AG09309 (cell line): ENCODE measurements at places on chromosomes 7 and 10.

GRCh38 chr10:5812283-5813090 is 747 bp downstream of the GDI2 start:
- DNase-seq = no peak

DNA sequence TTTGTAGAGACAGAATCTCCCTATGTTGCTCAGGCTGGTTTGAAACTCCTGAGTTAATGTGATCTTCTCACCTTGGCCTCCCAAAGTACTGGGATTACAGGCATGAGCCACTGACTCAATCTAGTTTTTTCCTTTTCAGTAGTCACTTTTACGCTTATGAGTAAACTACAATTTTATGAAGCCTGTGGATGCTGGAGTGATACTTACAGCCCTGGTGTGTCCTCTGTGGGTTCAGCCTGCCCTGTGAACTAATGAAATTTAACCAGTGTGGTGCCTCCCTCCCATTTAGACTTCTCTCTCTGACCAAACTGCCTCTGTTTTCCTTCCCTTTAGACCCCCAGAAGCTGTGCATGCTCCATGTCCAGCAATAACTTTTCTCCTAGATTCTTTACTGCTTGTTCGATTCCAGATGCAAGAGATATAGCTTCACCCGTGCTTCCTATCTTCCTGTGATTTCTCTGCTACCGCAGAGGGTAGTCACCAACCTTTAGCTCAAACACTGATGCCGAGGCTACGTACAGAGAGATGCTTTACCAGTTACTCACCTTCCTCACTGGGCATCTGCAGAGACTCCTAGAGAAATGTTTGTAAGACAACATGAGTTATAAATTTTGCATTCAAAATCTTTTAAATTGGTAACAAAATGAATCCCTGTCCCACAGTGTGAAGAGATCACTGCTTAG is 90.8 kb downstream of the KIAA1217 start:
- no peak for DNase-seq

DNA sequence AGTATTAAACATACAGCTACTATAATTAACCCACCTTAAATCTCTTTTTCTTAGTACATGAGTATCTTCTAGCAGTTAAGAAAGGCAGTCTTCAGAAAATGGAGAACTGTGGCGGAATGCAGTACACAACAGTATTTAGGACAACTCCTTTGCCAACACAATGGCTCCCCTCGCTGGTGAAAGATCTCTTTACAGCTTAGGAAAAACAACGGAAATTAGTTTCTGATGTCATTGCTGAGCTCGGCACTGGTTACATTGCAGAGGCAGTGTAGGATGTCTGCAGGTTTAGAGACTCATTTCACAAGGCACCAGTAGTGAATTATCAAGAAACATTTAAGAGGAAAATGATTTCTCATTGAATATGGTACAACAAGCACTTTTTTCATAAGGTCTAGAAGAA is 43.4 kb downstream of the GLRX3 start:
- peak; percentile 27 for DNase-seq

DNA sequence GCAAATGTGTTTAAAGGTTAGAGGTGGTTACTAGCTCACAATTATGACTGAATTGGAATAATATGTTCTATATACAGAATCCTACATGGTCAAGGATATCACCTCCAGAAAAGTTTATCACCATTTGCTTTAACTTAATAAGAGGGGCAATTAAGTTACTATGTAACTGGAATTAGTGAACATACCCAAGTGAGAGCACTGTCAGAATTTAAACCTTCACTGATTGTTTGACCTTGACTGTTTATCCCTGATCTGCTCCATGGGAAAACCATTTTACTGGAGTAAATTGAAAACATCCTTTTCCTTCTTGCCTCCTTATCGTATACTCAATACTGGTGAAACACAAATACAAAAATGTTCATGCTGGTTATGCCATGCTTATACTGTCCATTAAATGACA is 107.4 kb downstream of the SEMA3D start:
- DNase-seq = no peak

GRCh38 chr7:22364900-22365299 is 7.9 kb upstream of the RAPGEF5 start:
- no peak for DNase-seq

DNA sequence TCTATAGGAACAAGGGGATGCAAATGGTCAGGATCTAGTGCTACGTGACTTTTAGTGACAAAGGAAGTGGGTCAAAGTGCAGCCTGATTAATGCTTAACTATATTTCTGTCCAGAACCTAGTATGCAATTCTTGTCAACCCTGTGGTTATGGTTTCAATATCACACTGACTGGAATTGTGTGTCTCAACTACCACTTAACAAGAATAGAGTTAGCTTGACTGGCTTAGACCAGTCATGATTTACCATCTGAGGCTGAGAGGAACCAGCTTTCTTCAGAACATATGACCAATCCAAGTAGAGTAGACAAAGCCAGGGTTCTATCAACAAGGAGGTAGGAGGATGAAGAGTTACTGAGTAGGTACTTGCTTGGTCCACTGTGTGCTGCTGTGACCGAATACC is 54.4 kb downstream of the MYPN start:
- DNase-seq = no peak

DNA sequence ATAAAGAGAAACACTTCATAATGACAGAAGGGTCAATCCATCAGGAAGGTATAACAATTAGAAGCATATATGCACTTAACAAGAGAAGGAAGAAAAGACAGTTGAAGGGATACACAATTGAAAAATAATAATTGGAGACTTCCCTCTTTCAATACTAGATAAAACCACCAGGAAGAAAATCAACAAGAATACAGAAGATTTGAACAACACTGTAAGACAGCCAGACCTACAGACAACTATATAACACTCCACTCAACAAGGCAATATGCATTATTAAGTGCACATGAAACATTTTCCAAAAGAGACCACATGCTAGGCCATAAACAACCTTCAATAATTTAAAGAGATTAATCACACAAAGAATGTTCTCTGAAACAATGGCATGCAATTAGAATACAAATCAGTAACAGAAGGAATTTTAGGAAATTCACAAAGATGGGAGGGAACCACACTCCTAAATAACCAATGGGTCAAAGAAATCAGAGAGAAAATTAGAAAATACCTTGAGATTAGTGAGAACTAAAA is 35.1 kb downstream of the ZNF438 start:
- no peak for DNase-seq

DNA sequence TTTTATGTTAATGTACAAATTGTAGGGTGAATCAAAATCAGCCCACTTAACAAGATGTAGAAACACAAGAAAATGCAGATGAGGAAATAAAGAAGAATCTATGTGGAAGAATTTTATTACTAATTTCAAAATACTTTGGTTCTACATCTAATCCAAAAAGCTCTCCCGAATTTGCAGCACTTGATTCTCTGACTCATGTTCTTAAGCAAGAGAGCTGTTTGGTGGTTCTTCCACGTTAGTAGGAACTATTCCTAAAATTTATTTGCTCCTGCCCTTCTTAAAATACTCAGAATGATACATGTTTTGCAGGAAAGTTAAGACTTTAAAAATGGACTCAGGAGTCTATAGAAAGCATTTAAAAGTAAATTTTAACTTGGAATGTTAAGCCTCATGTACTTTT is 91.8 kb downstream of the ZMYND11 start:
- peak; percentile 70 for DNase-seq

DNA sequence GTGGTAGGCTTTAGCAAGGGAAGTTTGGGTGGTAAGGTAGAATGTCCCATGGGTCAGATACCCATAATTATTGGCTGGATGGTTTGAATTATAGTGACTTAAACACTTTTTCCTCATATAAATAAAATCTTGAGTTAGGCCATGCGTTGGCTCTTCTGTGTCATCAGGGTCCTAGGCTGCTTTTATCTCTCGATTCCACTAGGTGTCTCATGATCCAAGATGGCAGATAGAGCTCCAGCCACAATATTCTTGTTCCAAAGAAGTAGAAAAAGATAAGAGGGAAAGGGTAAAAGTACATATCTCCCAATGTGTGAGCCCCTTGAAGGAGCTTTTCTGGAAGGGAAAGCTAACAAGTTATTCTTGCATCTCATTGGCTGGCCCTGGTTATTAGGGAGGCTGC is 144.7 kb downstream of the GRK5 start:
- no peak for DNase-seq

DNA sequence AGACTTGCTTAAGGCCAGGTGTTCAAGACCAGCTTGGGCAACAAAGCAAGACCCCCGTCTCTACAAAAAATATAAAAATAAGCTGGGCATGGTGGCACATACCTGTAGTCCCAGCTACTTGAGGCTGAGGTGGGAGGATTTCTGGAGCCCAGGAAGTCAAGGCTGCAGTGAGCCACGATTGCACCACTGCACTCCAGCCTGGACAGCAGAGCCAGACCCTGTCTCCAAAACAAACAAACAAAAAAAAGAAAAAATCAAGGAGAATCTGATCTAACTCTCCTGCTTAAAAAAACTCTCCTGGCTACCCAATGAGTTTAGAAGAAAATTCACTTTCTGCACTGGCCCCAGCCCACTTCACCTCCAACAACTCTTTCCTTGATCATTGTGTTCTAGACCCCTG is 1.9 kb upstream of the KPNA7 start:
- no peak for DNase-seq

DNA sequence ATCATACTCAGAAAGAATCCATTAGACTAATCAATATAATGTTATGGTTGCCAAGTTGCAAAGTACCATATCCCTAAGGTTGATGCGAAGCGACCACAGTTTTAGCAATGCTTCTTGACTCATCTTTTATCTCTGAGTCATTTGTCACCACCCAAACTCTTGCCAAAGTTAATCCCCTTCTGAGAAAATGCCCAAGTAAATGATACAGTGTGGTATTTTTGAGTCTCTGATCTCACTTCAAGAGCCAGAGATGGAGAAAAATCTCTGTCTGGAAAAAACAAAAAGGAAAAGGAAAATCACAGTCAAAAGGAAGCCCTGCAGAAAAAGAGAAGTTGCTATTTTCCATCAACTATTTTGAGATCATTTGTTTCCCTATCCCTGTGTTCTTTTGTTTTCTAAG is 26.7 kb upstream of the OTUD1 start:
- no peak for DNase-seq

- peak; percentile 83 for DNase-seq
Measured at GRCh38 chr10:44978570-44979280, at the start of gene DEPP1. DEPP1 (minus strand) TSS chr10:44978809; CDS start chr10:44978030, 779 bp downstream.

DNA sequence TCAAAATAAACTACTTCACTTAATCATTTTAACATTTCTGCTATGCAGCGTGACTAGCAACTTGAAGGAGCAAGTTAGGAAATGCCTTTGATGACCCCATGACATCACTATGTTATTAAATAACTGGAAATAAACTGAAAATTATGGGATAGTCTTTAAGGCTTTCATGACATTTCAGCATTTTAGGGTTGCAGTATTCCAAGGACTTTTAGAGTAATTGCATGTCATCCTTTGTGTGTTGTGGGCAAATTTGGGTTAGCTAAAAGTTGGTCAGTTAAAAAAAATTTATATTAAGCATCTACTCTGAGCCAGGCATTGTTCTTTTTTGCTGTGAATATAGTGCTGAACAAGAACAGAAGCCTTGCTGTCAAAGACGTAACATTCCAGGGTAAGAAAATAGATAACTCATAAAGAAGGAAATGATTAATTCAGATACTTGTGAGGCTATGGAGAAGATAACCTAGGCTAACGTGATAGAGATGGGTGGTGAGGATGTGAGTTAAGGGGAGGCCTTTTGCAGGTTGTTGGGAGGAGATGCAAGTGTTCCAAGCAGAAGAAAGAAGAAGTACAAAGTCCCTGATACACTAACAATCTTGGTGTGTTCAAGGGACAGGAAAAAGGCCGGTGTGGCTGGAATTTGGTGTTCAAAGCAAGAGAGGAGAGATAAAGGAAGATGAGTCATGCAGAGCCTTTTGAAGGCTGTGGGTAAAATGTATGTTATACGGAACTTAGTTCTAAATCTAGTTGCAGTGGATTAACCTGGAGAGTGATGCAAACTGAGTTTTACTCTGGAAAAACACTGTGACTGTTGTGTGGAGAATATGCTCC is 610.2 kb downstream of the AUTS2 start:
- DNase-seq = no peak

DNA sequence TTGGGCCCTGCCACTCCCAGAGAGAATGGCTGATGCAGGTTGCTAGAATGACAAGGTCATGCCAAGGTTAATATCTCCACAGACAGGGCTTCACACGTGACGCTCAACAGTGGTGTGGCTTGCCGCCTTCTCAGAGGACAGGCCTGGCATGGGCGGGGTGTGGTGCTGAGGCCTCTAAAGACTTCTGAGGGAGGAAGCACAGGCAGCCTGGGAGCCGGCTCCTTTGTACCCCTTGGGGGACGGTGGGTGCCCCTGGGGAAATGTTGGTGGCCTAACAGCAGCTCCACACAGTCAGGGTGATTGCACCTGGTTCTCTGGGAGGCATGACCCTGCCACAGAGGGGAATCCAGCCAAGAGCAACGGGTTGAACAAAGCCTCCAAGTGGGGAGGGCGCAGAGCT is 115.1 kb downstream of the PKD1L1 start:
- no peak for DNase-seq

- no peak for DNase-seq
Measured at GRCh38 chr7:35495844-35496243, 199.1 kb downstream of the HERPUD2 start.

- DNase-seq = no peak
Measured at GRCh38 chr10:13218878-13219277, 15.3 kb downstream of the UCMA start.
